ENCODE measurements at places on chromosomes 5 and 9.
A peak's percentile ranks its signal among the peaks of the same experiment; 100 is the strongest.

DNA sequence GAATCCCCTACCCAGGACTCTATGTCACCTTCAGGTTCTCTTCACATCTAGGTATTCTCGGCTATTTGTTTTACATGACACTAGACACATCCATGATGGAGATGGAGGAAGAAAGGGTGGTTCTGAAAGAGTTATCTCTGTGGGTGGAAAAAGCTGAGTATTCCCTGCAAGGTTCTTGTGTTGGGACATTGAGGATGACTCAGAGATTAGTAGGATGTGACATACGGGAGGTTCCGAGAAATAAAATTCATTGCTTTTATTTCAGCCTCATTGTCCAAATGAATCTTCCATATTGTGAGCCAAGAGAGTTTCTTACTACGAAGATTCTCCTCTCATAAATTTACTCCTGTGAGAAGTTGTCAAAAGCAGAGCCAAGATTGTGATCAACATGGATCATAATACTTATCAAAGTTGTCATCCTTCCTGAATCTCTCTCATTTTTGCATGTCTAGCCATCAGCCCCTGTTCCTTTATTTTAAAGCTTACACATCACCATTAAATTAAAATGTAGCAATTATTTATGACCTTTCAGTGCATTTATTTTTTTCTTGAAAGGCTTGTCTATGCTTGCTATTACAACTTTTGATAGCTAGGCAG is 370.0 kb downstream of the PSAT1 start:
- peak; percentile 21 for DNase-seq

DNA sequence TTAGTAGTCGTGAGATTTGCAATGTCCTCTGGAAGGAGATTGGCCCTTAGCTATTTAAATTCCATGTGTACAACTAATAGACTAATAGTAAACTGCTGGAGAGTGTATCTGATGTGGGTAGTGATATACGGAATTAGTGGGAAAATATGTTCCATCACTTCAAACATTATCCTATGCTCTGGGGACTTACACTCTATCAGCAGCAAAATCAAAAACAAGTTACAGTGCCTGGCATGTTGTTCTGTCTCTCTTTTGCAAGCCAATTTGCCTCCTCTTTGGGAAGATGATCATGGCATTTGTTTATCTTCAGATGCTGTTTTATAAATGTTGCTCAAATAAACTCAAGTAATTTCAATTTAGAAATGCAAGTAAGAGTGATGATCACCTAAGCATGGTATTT is 311.9 kb upstream of the ACO1 start:
- no peak for DNase-seq

- peak; percentile 37 for DNase-seq
These were observed 138.4 kb downstream of the MAPKAP1 start for GRCh38 chr9:125568621-125569020.

GRCh38 chr5:9468060-9468388 is 77.9 kb downstream of the SEMA5A start:
- peak; percentile 88 for DNase-seq

- no peak for DNase-seq
These were observed 15.6 kb upstream of the CKS2 start for GRCh38 chr9:89295400-89295799.

GRCh38 chr5:10304932-10305331 is 2.8 kb downstream of the CMBL start:
- DNase-seq = no peak

DNA sequence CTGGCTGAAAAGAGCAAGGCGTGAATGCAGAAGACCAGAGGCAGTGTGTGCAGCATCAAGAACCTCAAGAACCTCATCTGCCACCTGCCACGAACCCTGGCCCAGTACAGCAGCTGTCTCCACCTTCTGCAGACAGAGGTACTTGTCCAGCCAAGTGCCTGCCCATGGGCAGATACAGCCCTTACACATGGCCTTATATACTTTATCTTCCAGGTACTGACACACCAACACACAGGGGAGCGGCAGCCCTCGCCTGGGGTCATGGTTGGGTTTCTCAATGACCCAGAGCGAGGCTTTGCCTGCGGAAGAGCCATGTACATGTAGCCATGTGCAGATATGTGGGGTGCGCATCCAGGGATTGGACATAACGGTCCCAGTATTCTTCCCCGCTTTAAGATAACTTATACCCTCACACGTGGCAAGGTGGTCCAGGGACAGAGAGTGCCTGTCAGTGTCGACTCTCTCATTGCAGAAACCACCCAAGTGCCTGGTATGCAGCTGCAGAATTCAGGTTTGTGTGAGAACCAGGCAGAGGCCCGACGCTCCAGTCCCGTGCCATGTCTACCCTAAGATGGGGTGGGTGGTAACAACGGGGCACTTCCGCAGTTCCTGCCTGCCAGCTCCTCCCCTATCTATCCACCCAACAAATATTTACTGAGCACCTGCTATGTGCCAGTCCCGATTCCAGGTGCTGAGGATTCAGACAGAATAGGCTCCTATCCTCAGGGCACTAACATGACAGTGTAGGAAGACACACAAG is 206.9 kb downstream of the FSTL4 start:
- no peak for DNase-seq

DNA sequence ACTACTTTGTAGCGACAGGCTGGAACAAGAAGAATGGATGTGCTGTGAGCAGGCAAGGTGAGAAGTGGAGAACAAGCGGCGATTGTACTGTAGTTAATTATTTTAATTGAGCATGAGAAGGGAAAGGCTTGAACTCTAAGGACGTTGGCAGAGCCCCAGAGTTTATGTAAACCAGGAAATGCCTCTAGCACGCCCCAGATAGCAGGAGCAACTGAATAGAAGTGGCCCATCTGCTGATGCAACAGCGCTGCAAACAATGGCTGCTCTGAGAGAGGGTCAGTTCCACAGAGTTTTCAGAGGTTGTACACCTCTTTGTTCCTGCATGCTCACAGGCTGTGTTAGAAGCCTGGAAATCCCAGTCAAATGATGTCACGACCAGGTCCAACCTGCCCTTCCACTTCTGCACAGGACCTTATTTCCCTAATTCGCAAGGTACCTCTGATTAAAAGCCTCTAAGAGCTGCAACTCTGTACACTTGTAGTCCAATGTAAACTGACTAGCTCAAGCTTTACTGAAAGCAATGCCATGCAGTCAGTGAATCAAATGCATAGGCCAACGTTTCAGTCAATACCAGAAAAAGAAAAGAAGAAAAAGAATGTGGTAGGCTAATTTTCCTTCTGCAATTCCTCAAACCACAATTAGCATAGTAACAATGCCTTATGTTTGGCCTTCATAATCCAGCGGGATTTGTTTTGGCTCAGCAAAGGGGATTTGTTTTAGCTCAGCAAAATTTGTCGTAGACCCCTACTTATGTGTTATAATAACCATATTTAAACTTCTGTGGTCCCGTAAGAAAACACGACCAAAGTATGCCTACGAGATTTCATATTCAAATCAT is 119.6 kb upstream of the RETREG1 start:
- peak; percentile 78 for DNase-seq

DNA sequence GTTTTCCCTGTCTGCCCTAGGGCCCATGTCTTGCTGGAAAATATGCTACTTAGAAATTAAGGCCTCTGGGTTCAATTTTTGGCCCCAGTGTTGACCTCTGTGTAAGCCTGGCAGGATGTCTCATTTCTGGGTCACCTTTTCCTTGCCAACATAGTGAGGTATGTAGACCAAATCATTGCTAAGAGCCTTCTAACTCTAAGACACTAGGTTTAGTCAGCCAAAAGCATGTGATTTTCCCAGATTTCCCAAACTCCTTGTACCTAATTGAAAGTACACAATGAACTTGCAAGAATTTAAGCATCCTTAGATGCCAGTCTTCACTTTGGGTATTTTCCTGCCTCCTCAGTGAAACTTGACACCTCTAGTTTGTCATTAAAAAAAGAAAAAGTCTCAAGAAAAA is 77.0 kb downstream of the GALNT10 start:
- peak; percentile 39 for DNase-seq

GRCh38 chr5:88081877-88082276 is 186.8 kb downstream of the TMEM161B start:
- no peak for DNase-seq

DNA sequence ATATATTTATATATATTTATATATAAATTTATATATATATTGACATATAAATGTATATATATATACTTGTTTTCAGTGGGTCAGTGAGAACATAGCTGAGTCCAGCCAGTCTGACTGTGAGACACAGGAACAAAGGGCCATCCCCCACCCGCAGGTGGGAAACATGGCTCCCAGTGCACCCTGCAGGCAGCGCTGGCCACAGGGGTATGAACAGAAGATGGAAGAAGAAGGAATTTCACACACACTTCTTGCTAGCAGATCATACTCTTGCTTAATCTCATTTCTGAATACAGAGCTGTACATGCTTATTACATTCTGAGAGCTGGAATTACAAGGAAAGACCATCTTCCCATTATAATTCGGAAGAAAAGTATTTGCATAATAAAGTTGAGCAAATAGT is 595.4 kb downstream of the IRX1 start:
- no peak for DNase-seq

DNA sequence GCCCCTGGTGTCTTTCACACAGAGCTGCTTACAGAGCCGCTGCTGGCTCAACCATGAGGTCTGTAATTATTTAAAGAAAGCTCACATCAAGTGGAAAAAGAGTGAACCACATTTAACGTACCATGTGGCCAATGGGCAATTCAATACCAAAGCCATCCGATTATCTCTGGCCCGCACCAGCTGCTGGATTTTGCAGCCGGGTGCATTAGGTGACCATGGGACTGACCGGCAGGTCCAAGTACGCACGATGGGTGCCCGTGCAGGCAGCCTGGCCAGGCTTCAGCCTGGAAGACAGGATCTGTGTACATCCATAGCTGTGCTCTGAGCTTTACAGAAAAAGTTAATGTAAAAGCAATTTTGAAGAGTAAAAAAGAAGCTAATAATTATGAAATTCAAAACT is 20.5 kb downstream of the PPARGC1B start:
- no peak for DNase-seq

Data from AG10803 (cell line).